ENCODE measurements at places on chromosomes 1 and 21.

DNA sequence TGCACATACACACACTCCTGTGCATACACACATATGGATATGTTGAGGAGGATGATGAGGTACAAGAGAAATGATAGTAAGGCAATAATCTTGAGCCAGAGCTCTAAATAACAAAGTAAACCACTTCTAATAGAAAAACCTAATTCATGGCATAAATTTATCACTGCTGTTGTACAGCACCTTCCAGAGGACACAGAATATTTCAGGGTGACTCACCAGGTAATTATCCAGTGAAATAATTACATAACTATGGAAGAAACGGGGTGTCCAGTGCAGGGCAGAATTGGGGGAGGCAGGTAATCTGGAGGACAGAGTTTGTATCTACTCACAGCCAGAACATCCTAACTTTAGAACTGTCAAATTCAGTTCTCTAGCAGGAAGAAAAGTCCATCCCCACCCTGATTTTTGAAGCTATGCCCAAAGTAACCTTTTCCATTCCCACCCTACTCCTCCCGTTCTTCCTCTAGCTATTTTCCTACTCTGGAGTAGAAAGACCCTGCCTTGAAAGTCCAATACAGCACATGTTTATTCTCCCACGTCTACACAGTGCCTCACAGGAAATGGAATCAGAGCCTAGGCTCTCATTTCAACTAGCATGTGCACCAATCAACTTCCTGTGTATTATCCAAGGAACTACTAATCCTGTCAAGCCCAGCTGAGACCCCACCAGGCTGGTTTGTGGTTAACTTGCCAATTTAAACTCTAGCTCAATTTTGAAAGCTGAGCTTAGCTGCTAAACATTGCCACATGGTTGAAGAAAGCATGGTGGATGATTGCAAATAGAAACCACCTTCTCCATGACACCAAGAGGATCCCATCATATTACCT lies 96.6 kb downstream of the PTPN14 start:
- no peak for DNase-seq

GRCh38 chr1:24450857-24451397 lies 35.3 kb downstream of the NIPAL3 start:
- no peak for DNase-seq

GRCh38 chr1:100299521-100300222 lies 33.7 kb downstream of the RTCA start:
- DNase-seq = no peak

DNA sequence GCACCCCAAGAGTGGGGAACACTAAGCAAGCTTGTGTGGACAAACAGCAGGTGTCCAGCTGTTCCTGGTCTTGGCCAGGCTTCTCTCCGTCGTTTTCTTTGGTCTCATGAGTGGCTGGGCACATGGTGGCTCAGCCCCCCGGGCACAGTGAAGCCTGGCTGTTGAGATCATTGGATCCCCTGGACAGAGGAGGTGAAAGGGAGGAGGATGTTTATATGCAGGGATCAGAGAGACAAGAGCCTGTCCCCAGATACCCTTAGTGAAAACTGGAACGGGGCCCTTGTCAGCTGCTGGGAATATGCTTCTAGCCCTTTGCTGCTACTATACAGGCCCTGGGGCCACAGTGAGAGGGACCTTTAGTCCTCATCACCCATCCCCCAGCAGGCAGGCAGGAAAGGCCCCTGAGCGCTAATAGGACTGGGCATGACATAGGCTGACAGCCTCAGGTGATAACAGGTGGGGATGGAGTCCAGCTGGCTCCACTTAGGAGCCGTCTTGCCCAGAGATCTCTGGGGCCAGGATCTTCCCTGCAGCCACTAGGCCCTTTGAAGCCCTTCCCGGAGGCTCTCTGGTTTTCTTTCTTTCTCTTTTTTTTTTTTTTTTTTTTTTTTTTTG lies 16.4 kb downstream of the EPHA8 start:
- DNase-seq = no peak

- no peak for DNase-seq
These were observed 14.0 kb downstream of the GNAT2 start for GRCh38 chr1:109605381-109605780.

DNA sequence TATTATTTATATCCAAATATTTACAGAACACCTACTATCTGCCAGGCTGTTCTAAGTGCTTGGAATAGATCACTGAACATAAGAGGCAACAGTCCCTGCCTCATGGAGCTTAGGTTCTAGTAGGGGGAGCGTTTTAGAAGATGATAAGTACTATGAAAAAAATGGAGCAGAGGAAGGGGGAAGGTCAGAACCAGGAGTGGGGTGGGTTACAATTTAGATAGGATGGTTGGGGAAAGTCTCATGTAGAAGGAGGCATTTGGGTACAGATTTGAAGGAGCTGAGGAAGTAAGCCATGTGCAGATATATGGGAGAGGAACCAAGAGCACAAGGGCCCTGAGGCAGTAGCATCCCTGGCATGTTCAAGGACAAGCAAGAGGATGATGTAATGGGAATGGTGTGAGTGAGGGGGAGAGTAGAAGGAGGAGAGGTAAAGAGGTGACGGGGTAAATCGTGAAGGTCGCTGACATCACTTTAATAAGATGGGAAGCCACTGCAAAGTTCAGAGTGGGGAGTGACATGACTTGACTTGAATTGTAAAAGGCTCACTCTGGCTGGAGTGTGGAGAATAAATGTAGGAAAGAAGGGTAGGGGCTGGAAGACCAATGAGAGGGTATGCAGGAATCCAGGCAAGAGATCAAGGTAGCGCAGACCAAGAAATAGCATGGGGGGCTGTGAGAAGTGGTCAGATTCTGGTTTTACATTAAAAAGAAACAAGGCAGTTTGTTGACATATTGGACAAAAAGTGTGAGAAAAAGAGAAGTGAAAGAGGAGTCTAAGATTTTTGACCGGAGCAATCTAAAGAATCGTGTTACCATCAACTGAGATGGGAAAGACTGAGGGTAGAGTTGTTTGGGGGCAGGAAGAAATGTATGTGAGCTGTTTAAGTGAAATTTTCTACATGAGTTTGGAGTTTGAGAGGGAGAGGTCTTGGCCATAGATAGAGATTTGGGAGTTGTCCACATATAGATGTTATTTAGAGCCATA lies 92.6 kb downstream of the LPAR3 start:
- no peak for DNase-seq

GRCh38 chr1:57017717-57018116 lies 51.9 kb upstream of the C8B start:
- no peak for DNase-seq

GRCh38 chr1:54221867-54222484 lies 22.0 kb downstream of the MRPL37 start:
- no peak for DNase-seq

- DNase-seq = no peak
These were observed 10.4 kb upstream of the SPATC1L start for GRCh38 chr21:46194374-46195334.

DNA sequence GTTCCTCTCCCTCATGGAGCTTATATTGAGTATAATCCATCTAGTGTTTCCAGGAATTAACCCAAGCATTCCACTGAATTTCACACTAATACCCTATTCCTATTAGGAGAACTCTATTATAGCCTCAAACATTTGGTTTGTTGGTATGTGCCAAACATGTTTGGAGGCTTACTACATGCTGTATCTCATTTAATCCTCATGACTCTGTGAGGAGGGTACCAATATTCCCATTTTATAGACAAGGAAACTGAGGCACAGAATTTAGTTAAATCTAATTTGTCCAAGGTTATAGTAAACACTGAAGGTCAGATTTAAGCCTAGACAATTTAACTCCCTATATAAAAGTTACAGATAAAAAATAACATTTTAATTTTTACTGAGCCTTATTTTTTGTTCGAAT lies 9.1 kb downstream of the FLVCR1 start:
- no peak for DNase-seq

GRCh38 chr1:14340002-14340785 lies 258.3 kb upstream of the KAZN start:
- DNase-seq = no peak

GRCh38 chr1:208438112-208438699 lies 194.0 kb upstream of the PLXNA2 start:
- DNase-seq = no peak

DNA sequence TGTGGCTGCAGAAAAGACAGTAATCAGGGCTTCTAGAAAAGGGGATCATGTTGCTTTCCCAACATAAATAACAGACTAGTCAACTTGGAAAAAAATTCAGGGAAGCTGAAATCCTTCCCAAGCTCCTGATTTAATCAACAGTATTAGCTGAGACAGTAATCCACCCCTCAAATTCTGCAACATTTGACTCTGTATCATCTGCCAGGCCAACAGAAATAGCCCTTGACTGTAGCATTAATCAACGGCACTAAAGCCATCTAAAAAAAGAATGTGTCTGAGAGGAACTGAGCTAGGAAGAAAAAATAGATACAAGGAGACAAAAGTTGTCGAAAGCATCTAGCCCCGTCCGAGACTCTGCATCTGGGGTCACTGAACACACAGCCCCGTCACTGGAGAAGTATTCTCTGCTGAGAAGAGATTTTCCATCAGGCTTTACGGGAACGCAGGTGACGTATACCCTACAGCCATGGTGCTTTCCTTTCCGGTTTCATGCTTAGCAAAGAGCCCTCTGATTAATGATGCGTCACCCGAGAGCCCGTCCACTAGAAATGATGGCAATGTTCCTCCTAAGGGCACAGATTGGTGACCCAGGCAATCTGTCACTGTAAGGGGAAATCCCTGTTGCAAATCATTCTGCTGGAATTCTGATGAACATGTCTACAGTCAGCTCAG lies 42.1 kb upstream of the TP53BP2 start:
- no peak for DNase-seq

DNA sequence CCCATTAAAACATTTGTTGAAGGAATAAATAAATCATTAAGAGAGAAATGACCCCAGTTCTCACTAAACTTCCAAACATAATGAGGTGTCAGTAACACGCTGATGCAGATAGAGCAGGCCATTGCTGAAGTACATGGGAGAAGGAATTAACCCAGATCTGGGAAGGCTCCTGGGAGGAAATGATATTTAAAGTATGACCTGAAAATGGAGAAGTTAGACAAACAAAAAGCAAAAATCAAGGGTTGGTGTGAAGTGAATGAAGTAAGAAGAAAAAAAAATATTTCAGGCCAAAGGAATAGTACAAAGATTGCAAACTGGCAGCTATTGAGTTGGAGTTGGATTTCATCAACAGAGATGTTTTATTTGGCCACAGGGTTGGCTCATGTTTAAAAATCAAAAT lies 71.4 kb downstream of the RGS2 start:
- no peak for DNase-seq

GRCh38 chr1:203338335-203339036 lies 12.4 kb downstream of the FMOD start:
- peak; percentile 74 for DNase-seq

- no peak for DNase-seq
These were observed 56.9 kb downstream of the UBR4 start for GRCh38 chr1:19153169-19153568.

GRCh38 chr1:224368409-224368808 lies 11.7 kb downstream of the CNIH4 start:
- no peak for DNase-seq

DNA sequence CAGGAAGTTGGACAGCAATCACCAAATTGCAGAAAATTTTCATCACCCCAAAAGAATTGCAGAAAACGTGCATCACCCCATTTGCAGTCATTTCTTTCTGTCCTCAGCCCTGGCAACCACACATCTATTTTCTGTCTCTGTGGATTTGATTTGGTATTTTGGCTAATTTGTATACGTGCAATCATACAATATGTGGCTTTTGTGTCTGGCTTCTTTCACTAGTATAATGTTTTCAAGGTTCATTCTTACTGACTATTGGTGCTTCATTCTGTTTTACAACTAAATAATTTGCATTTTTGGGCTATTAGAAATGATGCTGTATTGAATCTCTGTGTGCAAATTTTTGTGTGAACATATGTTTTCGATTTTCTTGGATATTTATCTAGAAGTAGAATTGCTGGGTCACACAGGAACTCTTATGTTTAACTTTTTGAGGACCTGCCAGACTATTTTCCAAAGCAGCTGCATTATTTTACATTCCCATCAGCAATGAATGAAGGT lies 24.8 kb upstream of the PRDM2 start:
- DNase-seq = no peak

GRCh38 chr21:25176637-25177412 lies 430.5 kb downstream of the MRPL39 start:
- no peak for DNase-seq

GRCh38 chr1:17550729-17551584 lies 11.5 kb downstream of the ARHGEF10L start:
- no peak for DNase-seq

GRCh38 chr1:100346387-100346786 lies 5.9 kb upstream of the CDC14A start:
- no peak for DNase-seq

DNA sequence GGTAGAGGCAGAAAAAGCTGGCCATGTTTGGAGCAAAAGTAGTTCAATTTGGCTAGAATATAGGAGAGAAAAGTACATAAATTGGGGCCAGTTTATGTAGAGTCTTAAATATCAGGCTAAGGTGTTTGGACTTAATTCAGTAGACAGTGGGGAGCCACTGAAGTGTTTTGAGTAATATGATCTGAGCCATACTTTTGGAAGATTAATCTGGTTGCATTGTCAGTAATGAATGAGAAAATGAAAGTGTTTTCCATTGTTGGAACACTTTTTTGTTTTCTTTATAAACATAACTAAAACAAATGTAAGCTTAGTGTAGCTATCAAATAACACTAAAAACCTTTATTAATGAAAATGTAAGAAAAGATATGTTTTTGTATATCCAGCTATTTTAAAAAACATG lies 42.1 kb downstream of the POU2F1 start:
- DNase-seq = no peak

DNA sequence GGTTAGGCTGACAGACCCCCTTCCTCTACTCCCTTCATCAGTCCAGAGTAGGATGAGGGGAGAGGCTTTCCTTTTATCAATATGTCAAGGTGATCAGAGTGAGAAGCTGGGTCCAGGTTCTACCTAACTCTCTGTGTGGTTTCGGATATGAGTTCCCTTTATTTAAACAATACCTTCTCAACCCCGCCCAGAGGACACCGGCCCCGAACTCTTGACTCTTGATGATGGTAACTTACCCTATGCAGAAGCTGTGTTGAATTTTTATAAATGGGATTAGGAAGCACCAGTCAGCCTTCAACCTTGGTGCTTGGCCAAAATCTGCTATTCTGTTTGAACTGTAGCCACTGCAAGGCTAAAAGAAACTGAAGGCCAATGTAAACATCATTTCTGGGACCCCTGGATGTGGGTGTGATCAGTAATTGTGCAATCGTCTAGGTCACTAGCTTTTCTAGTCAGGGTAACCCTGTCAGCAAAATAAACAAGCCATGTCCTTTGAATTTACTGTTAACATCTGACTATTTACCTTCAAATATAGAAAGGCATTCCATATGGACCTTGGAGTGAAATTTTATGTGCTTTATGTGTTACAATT lies 398.3 kb downstream of the SEC16B start:
- DNase-seq = no peak

DNA sequence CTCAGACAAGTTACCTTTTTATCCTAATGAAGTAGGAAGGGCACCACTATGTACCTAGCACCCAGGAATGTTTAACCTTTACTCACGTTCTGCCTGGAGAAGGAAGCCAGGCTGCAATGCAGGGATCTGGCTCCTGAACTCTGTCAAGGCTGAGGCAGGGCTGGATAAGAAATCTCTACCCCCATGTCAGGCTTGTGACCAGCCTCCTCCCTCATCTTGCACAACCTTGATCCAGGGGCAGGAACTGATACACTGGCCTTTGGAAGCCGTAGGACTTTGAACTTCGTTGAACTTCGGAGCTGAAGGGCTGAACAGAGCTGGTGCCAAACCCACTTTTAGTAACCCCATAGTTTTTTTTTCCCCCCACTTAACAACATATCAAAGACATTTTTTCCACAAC lies 8.0 kb upstream of the AKR1A1 start:
- DNase-seq = peak; percentile 26

All from CD4-positive, alpha-beta T cell treated with Interleukin-1 beta for 1 hour (primary cell).